ENCODE measurements at places on chromosomes 3 and 15.

GRCh38 chr3:149393345-149394160, 16.1 kb upstream of the TM4SF1 start:
- DNase-seq: no peak

- DNase-seq: no peak
These were observed 30.4 kb downstream of the PSTPIP1 start for GRCh38 chr15:77025083-77025901.

DNA sequence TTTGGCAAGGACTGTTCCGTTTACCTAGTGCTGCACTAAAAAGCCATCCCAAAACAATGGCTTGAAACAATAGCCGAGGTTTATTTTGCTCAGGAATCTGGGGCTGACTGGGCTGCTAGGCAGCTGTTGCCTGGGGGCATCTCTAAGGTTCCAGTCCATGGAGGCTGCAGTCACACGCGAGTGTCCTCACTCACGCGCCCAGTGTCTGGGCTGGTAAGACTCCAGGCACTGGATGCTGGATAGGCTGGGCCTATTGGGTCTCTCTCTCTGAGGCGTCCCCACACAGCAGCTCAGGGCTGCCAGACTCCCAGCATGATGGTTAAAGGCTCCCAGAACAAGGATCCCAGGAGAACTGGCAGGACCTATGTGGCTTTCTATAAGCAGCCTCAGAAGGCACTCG, 34.2 kb downstream of the ALS2CL start:
- DNase-seq: no peak

DNA sequence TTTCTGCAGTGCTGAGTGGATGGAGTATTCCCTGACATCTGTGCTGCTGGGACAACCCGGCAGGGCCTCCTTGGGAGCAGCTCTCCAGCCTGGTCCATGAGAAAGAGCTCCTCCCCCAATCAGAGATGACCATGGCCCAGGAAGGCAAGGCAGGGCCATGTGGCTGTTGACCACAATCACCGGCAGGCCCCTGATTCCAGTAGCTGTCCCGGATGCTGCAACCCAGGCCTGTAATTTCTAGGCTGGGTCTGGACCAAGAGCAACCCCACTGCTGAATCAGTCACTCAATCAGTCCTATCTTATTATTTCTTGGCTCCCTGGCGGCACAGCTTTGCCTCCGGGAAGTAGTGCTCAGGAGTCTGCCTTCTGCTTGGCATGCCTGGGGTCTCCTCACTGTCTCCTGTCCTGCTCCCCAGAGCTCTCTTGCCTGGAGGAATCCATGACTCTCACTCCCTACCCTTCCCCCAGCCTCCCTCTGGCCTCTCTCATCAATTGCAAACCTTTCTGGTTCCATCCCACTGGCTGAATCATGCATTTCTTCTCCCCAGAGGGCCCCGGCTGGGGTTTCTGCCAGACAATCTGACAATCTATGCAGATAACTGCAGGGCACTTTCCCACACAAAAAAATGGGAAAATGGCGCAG, 32.6 kb upstream of the ITGA11 start:
- no peak for DNase-seq

- no peak for DNase-seq
These were observed 6.9 kb downstream of the SELENOT start for GRCh38 chr3:150609988-150610387.

- no peak for DNase-seq
These were observed 447.3 kb upstream of the ARHGEF26 start for GRCh38 chr3:153673853-153674252.

DNA sequence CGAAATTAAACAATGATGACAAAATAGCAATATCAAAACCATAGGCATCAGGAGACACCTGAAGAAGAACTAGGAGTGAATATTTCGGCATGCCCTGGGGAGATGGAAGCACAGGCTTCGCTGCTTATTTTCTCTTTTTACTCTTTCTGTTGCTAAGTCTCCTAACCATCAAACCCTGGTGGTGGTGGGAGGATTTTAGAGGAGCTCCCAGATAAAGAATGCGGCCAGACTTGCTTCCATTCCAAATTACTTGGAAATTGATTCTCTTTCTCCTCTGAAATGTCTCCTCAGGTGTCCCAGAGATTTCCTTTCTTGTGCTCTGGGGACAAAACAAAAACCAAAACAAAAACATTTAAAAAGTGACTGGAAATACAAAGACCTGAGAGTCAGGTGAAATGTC, 243.0 kb downstream of the KBTBD8 start:
- DNase-seq: no peak

DNA sequence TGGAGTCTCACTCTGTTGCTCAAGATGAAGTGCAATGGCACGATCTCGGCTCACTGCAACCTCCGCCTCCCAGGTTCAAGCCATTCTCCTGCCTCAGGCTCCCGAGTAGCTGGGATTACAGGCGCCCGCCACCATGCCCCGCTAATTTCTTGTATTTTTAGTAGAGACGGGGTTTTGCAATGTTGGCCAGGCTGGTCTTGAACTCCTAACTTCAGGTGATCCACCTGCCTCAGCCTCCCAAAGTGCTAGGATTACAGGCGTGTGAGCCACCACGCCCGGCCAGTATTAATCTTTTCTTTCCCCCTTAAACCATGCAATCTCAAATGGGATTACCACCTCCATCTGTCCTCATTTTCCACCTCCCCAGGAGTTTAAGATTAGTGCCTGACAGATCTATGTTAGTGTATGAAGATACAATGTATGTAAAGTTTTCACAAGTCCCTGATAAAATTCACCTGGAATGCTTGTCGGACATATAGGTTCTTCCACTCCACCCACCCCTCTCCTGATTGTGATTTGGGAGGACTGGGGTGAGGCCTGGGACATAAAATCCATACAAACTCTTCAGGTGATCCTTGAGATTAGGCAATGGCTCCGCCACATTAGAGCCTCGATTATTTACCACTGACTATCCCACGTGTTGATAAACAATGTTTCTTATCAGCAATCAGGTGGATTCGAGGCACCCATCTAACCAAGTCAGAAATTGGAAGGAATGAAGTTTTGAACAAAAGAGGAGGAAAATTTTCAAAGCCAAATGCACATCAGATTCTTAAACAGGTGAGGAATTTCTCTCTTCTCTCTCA, 1.2 kb downstream of the PARL start:
- DNase-seq: no peak

DNA sequence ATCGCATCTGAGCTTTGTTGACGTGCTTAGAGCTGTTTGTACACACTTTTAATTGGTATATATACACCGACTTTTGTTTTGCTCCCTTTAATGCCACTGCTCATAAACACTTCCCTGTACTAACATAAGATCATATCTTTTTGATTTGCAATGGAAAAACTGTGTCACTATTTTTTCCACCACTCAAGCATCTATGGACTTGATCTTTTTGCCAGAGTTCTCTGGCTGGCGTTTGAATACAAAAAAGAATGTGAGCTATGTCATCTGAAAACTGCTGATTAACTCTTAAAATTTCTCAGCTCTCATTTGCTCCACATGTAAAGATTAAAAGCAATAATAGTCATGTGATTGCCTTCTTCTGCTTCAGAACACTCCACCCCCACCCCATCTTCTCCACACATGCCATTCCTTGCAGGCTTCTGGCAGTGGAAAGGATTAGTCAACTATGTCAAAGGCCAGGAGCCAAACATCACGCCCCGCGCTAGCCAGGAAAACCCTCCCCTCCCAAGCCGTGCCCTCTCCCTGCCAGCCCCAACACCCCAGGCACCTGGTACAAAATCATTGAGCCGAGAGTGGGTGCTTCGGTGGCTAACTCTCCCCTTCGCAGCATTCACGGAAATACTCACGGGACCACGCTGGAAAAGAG, 123.4 kb upstream of the MEF2A start:
- DNase-seq: no peak

DNA sequence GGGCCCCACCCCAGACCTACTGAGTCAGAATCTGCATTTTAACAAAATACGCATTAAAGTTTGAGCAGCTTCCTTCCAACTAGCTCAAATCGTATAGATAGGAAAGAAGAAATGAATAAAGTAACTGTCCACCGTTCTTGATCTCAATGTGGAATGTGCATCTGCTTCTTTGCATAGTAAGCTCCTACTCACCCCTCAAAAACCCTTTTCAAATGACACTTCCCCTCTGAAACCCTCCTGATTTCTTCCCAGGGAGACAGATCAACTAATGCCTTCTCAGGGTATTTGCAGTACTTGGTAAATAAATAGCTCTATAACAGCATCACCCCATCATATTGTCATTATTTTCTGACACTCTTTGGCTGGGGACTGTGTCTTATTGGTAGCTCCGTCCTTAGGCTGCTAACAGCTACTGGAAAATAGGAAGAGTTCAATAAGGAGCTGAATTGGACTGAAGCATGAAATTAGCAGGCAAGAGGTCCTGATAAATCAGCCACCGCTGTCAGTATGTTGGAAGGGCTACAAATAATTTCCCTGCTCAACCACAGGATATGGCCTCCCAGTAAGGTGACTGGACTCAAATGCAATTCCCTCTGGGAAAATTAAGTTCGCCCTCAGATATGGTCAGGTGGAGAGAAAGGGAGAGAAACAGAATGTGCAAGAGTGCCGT, 10.2 kb downstream of the OXTR start:
- DNase-seq: no peak

- DNase-seq: no peak
These were observed 46.6 kb upstream of the SEC13 start for GRCh38 chr3:10367506-10367905.

DNA sequence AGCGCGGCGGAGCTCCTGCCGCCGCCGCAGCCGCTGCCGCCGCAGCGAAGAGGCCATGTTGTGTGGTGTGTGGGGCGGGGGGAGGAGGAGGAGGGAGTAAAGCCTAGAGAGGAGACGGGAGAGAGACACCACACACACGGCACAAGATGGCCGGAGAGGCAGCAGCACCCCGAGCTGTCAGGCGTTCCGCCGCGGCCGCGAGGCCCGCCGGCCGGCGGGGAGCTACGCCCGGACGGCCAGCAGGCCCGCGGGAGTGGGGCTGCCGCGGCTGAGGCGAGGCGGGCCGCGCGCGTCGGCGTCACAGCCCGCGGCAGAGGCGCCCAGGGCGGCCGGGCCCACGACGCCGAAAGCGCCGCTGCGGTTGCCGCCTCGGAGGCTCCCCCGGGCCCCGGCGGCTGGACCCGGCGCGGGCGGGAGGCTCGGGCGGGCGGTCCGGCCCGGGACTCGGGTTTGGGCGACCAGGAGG, 17.4 kb upstream of the CHD2 start:
- no peak for DNase-seq

GRCh38 chr15:79432345-79433275, 474 bp downstream of the MINAR1 start:
- DNase-seq: no peak

GRCh38 chr15:56817321-56818080, 84.2 kb upstream of the ZNF280D start:
- no peak for DNase-seq

GRCh38 chr3:126927401-126927750, 55.5 kb upstream of the PLXNA1 start:
- DNase-seq: no peak

- DNase-seq: no peak
These were observed 642.3 kb downstream of the RBMS3 start for GRCh38 chr3:29922992-29923746.

GRCh38 chr3:61448378-61448777, 113.0 kb upstream of the PTPRG start:
- DNase-seq: no peak

DNA sequence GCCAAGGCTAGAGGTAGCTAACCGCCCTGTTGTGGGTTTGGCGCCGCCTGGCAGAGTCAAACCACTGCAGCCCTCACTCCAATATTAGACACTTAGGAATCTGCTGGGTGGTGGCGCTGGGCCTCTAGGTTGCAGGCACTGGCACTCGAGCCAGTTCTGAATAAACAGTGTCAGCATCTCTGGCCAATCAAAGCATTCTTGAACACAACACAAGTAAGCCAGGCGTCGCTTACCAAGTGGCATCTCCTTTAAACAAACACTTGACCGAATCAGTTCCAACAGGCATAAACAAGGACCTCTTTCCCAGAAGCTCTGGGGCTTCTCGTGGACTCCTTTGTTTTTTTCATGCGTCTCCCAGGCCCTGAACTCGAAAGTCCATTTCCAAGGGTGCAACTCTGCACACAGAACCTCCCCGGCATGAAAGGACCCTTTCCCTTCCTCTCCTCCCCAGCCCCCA, 82.3 kb downstream of the LRIG1 start:
- DNase-seq: no peak

GRCh38 chr15:100241572-100242482, 99.9 kb downstream of the ADAMTS17 start:
- no peak for DNase-seq

DNA sequence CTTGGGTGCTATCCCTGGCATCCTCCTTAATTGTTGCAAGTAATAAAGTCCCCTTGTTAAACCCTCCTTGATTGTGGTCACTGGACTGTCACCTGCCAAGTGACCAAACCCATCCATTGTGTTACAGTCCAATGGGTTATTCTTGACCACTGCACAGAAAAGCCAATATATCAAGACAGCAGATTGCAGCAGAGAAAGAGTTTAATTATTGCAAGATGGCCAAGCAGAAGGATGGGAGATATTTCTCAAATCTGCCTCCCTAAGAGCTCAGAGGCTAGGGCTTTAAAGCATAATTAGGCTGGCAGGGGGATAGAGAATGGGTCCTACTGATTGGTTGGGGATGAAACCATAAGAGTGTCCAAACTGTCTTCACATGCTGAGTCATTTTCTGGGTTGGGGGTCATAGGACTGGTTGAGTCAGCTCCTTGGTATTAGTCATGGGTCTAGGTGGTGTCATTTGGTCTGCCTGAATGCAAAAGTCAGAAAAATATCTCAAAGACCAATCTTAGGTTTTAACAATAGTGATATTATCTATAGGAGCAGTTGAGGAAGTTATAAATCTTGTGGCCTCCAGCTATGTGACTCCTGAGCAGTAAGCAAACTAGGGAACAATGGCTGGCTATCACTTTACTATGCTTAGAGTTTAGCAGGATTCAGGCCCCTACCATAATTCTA, 19.1 kb upstream of the XYLB start:
- no peak for DNase-seq

GRCh38 chr3:11230832-11231231, 41.4 kb upstream of the ATG7 start:
- no peak for DNase-seq

GRCh38 chr3:11059090-11059798, 66.7 kb downstream of the SLC6A1 start:
- DNase-seq: no peak

DNA sequence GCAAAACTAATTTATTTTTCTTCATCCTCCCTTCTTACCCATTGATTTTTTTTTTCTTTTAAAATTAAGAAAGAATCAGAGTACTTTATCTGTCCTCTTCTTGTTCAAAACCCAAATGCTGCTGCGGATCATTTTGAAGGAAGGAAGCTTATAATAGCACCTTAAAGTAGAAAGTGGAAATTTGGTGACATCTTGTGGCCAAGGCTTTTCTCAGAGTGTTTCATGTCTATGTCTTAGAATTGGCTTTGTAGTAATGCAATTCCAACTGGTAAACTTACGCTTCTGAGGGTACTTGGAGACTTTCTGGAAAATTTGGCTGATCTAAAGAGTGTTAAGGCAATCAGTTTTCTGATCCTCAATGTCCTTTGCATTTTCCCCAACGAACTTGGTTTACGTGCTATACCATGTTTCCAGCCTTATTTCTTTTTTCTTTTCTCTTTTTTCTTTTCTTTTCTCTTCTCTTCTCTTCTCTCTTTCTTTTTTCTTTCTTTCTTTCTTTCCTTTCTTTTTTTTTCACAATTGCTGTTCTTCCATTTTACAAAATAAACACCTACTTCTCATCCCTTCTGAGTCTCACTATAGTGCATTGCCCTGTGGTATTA, 30.7 kb downstream of the C3orf38 start:
- no peak for DNase-seq
